A549 treated with CpdA at 1 μM for 4 hours (cell line): ENCODE measurements at places on chromosomes 2 and 18. TPM values are rescaled to one million over a fixed set of nuclear protein-coding genes. Genes with fewer than 3 reads are reported as not detected.

Gene WDSUB1
- total RNA-seq, result 7.4 to 8.4 TPM (median 8.1 TPM) in 5 replicates

Gene SRD5A2
- 0.02 to 0.04 TPM in 2 of 5 replicates, not detected in the others for total RNA-seq

Gene ASB1
- total RNA-seq, result 37.2 to 58.7 TPM (median 56.3 TPM) in 5 replicates

Gene CNTNAP5
- not detected in 5 replicates for total RNA-seq

Gene SLC9A2
- total RNA-seq, result 3.0 to 3.9 TPM (median 3.3 TPM) in 5 replicates

Gene ANKRD44
- 1.1 to 2.2 TPM (median 1.5 TPM) in 5 replicates for total RNA-seq

Gene MROH2A
- total RNA-seq, result 0.10 to 0.19 TPM (median 0.13 TPM) in 3 of 5 replicates, not detected in the others

Gene HNMT
- total RNA-seq, result 0.38 to 1.8 TPM (median 0.68 TPM) in 5 replicates

Gene C1D
- total RNA-seq, result 38.9 to 61.6 TPM (median 42.3 TPM) in 5 replicates
